ENCODE measurements at places on chromosomes 11 and 22.
A peak's percentile ranks its signal among the peaks of the same experiment; 100 is the strongest.

DNA sequence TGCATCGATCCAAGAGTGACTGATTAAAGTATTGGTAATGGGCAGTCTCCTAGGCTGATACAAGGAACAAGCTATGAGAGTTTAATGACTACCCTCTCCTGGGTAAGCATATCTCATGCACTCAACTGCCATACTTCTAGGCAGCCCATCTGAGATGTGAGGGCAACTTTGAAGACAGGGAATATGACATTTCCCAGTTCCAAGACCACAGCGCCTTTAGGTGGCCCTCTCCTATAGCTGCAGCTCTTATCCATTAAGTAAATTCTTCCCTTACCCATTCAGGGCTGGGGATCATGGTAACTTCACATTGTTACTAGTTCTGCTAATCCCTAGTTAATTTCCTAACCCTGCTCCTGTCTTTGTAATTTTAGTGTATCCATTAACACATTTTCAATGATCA is 157.3 kb upstream of the CTSC start:
- DNase-seq = no peak

- peak; percentile 40 for DNase-seq
These were observed 1.3 kb downstream of the MYH9 start for GRCh38 chr22:36386351-36386899.

- no peak for DNase-seq
These were observed 37.0 kb downstream of the SGSM1 start for GRCh38 chr22:24843048-24843447.

DNA sequence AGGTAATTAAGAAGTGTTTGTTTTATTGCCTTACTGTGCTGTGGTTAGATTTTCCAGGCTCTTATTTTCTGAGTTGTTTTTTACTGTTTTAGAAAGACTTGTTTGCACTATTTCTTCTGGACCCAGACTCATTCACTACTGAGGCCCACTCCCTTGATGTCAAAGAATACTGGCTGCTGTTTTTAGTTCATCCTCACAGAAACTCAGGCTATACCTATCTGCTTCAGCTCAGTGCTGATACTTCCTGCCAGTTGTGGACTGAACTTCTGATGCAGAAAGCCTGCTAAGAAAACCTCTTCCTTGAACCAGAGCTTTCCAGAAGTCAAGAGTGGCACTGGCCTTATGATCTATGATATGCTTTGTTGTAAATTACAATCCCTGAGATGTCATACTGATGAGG is 15.9 kb upstream of the PIK3IP1 start:
- DNase-seq = no peak

GRCh38 chr22:40818747-40819598 is at the start of gene SLC25A17:
SLC25A17 (minus strand) TSS chr22:40819346; CDS start chr22:40819248, 98 bp downstream.
- DNase-seq = peak; percentile 89

Data from psoas muscle (tissue), 8 donors.